LoVo (cell line): ENCODE measurements at places on chromosomes 5 and 9.

DNA sequence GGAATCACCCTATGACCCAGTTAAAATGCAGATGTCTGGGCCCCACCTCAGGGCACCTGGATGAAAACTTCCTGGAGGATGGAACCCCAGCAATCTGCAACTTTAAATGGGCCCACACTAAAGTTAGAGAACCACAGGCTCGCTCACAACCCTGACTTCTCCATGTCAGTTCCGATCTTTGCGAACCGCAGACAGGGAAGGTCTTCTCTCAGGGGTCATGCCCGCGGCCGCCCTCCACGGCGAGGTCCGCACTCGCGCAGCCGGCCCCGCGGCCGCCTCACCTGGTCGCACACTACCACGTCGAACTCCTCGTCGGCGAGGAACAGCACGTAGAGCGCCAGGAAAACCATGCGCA lies 499 bp downstream of the ALG2 start:
- DNase-seq, result no peak

DNA sequence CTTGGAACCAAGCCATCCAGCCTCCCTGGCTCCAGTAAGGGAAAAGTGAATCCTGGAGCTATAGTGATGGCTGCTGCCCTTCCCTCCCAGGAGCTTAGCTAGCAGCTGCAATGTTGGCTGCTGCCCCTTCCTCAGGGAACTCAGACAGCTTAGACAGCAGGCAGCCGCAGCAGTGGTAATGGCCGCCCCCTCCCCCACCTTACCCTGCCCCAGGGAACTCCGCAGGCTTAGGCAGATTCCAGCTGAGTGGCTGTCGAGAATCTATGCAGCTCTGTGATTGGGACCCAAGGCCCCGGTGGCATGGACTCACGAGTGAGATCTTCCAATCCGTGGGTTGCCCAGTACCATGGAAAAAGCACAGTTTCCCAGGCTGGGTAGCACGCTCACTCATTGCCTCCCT lies 378.6 kb downstream of the NNT start:
- no peak for DNase-seq

GRCh38 chr5:72355706-72356299 lies 35.6 kb downstream of the PTCD2 start:
- DNase-seq, result no peak

GRCh38 chr5:33973271-33973670 lies 11.2 kb downstream of the SLC45A2 start:
- DNase-seq, result no peak

DNA sequence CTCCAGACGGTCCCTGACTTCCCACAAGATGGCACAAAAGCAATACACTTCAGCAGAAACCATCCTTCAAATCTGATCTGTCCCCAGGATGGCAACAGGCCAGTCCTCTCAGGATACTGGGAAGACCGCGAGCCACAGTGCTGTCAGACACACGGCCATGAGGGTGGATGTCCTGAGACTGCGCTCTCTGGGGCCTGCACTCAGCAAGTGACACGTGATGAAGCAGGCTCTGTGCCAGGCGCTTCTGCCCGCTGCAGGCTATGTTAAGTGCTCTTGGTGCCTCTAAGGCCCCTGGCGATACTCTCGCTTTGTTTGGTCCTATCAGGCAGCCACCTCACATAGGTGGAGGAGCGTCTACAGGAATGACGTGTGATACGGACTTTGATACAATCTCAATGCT lies 7.1 kb downstream of the BRD9 start:
- DNase-seq, result no peak

GRCh38 chr9:38017149-38017884 lies 51.7 kb downstream of the SHB start:
- DNase-seq, result no peak
